ENCODE measurements at places on chromosomes 3 and 15. TPM values are rescaled to one million over a fixed set of nuclear protein-coding genes. Genes with fewer than 3 reads are reported as not detected.

Gene CHL1
- not detected for total RNA-seq

Gene ALPK3
- total RNA-seq = 0.58 TPM

Gene CPEB1
- total RNA-seq = 0.17 TPM

Gene HGD
- total RNA-seq = 2.6 TPM

Gene TMC3
- not detected for total RNA-seq

Gene PEX5L
- total RNA-seq = not detected

Gene RTP3
- not detected for total RNA-seq

GRCh38 chr15:40766194-40766815 lies 2.4 kb downstream of the GCHFR start:
- DNase-seq = no peak

DNA sequence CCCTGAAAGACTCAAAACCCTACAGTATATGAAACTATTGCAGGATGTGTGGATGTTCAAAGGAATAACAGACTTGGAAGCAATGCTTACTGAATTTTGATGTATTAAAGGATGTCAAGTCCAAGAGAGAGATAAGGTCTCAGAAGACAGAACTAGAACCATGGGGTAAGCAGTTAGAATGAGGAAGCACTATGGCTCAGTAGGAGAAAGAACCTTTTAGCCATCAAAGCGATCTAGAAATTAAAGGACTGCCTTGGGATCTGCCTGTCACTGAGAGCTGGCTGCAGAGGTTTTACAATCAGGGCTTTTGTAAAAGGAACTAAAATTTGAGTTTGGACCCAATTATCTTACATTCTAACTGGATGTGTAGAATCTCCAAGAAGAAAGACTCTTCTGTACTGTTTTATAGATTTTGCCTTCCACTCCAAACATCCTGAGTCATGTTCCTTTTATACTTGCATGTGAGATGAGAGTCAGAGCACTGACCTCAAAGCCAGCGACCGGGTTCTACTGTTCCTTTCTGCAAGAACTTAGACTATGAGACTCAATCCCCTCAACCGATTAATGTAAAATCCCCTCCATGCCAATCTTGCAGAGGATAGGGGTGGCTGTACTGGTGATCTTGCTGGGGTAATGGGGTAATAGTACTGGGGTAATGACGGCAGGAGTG lies 412.3 kb upstream of the TPRG1 start:
- DNase-seq = no peak

DNA sequence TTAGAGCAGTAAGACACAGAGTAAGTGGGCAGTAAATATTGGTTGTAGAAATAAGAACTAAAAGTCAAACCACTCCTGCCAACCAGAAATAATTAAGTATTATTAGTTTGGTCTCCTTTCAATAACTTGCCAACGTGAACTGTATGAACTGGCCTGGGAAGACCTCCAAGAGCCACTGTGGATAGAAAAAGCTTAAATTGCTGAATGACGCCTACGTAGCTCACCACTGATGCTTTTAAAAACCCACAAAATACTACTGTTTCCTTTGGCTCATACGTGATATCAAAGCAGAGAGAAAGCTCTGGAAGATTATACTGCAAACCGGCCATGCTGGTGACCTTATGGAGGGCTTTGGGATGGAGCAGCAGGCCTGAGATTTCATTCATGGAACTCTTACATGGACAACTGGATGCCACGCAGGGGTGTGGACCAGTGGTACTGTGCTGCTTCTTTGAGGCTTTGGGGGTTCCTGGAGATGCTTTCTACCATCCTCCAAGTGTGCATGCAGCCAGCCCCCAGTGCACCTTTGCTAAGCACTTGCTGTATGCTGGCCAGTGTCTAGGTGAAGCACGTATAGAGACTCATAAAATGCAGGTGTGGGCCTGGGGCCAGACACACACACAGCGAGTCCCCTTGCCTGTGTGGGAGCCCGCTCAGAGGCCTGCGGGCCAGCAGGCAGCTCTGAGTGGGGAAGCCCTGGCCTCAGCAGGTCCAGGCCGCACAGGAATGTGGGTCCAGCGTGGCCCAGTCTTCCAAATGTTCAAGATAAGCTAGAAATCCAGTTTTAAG lies 66.8 kb downstream of the ABTB1 start:
- DNase-seq = no peak

DNA sequence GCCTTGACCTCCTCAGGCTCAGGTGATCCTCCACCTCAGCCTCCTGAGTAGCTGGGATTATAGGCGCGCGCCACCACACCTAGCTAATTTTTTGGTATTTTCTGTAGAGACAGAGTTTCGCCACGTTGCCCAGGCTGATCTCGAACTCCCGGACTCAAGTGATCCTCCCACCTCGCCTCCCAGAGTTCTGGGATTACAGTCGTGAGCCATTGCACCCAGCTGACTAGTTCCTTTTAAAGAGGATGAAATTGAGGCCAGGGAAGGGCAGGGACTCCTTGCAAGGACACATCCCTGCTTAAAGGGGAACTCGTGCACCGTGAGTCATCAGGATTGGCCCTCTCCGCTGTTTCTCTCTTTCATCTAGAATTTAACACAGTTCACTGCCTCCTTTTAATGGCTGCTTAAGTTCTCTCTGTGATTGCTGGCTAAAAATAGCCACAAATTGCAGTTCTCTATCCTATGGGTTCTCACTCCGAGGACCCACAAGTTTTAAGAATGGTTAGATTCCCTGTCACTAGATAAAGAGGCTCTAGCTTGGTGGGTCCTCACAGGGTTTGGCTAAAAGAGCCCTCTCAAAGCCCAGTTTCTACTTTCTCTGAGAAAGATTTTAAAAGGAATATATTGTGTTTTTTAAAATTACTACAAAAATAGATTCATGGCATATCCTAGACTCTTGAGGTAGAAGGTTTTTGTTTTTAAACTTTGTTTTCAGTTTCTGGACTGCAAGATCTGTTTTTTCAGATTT lies 1.4 kb downstream of the CRTAP start:
- DNase-seq = no peak

DNA sequence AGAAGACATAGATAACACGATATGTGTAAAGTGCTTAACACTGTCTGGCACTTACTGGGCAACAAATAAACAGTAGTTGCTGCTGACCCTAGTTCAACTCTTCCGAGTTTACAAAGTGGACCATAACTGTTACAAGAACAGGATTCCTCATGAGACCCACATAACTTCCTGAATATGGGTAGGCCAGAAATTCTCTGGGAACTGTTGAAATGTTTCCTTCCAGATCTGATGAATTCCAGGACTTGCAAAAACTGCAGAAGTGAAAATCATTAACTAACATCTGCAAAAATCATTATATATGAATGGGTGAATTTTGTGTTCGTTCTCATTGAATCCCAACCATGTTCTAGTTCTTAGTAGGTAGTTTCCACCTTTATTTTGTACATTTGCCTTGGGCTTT lies 181.7 kb upstream of the MME start:
- DNase-seq = no peak

GRCh38 chr3:134033315-134033996 lies 3.7 kb upstream of the SLCO2A1 start:
- DNase-seq = no peak

- no peak for DNase-seq
Observed at GRCh38 chr3:109963831-109964230, 626.5 kb upstream of the DPPA4 start.

- DNase-seq = no peak
Observed at GRCh38 chr3:151639418-151639740, 94.3 kb upstream of the AADACL2 start.

DNA sequence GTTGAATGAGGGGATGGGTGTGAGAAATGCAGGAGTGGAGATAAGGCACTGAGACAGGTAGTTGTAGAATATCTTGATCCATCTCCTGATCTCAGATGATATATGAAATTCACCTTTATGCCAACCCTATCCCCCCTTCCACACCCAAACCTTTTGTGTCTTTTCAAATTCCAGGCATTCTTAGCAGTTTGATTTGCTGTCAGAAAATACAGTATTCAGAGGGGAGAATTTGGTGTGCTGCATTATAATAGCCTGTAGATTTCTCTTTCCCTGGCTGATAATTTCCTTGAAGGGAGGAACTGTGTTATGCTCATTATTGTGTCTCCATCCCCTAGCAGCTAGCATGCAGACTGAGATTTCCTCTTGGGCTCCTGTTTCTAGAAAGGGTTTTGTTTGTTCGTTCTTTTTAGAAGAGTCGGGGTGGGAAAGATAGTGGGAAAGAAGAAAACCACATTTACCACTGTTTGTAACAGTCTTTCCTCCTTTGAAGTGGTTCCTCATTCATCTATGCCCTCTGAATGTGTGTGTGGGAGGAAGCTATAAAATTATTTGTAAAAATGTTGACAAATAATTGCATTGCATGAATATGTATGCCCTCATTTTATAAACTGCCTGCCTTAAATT lies 373.4 kb downstream of the DIPK2A start:
- no peak for DNase-seq

DNA sequence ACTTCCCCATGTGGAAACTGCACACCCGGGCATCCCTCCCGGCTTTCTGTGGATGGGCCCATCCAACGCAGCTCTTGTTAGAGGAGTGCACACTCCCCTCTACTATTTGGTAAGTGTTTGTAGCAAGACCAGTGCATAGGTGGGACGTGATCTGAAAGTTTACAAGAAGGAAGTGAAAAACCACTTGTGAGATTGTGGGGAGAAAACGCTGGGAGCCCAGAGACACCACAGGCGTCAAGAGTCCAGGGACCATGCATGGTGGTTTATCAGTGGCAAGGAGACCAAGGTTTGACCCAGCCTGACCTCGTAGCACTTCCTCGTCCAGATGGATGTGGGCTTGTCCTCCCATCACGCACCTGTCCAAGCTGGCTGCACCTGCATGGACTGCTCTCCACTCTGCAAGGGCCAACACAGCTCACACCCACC lies 51.6 kb downstream of the ATP10A start:
- DNase-seq = peak; percentile 17

GRCh38 chr15:36579792-36580431 lies 486 bp downstream of the CDIN1 start:
- no peak for DNase-seq

- no peak for DNase-seq
Observed at GRCh38 chr3:74897006-74897405, 282.5 kb upstream of the CNTN3 start.

- DNase-seq = no peak
Observed at GRCh38 chr15:78634210-78635145, 6.5 kb downstream of the CHRNB4 start.

Data from CD4-positive, alpha-beta memory T cell (primary cell).